Aorta (tissue), 5 donors: ENCODE measurements at places on chromosomes 12 and 14.
A peak's percentile ranks its signal among the peaks of the same experiment; 100 is the strongest.

- DNase-seq, result no peak
Measured at GRCh38 chr14:70177081-70177800, 11.5 kb downstream of the SLC8A3 start.

DNA sequence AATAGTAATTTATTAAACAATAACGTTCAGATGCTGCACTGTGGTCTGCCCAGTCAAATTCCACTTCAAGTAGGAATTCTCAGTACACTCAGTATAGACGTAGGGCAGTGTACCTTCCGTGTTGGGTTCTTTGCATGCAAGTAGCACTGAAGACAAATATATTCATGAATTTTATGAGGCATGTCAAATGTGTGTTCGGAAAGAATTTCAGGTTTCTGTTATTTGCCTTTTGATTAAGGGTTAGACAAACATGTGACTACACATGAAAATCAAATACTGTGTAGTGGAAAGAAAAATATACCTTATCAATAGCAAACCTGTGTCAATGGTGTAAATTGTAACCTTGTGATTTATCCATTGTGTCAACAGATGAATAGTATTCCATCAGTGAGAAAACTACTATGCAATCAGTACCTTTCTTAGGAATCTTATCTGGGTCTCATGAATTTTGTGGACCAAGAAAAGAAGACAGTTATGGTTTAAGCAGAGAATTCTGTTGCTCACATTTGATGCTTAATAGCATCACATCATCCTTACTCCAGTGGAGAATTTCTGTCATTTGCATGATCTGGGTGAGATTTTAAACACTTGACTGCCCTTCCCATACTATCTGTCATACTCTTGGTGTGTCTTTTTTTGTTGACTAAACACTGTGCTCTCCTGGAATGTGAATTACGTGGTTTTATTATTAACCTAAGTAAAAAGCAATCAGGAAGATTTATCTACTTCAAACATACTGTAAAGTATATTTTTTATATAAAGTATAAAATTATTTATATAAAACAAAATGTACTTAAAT, 13.3 kb downstream of the TMEM260 start:
- DNase-seq, result no peak

DNA sequence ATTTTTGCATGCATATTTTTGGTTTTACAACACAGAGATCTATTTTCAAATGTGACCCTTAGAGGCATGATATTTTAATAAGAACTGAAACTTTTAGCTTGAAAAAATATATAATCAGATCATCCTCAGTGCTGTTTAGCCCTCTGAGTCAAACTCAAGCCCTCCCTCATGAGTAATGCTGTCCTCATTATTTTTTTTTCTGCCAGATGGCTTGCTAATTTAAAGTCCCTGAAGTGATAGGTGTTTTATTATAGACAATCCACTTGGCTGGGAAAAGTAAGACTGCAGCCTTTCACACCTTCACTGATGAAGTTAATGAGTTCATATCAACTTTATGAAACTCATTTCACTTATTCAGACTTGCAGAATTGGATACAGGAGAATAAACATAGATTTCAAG, 227.7 kb downstream of the SLC16A7 start:
- DNase-seq, result no peak

DNA sequence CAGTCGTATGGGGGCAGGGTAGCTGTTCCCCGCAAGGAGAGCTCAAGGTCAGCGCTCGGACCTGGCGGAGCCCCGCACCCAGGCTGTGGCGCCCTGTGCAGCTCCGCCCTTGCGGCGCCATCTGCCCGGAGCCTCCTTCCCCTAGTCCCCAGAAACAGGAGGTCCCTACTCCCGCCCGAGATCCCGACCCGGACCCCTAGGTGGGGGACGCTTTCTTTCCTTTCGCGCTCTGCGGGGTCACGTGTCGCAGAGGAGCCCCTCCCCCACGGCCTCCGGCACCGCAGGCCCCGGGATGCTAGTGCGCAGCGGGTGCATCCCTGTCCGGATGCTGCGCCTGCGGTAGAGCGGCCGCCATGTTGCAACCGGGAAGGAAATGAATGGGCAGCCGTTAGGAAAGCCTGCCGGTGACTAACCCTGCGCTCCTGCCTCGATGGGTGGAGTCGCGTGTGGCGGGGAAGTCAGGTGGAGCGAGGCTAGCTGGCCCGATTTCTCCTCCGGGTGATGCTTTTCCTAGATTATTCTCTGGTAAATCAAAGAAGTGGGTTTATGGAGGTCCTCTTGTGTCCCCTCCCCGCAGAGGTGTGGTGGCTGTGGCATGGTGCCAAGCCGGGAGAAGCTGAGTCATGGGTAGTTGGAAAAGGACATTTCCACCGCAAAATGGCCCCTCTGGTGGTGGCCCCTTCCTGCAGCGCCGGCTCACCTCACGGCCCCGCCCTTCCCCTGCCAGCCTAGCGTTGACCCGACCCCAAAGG, 804 bp downstream of the GAPDH start:
- peak; percentile 94 for DNase-seq

DNA sequence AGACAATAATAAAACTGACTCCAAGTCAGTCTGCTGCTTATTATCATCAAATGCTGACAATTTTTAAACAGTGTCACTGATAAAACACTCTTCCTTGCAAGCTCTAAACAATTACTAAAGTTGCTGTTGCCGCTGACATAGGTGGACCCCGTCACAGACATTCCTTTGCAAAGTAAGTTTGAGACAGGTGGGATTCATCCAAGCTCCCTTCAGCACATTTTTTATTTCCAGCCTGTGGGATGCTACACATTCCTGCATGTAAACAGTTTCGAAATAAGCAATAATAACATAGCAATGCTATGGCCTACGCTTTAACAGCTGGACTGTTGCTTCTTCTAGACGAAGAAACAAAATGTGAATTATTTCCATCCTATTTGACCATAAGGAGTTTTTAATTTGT, 85.4 kb upstream of the HIF1A start:
- DNase-seq, result no peak

- no peak for DNase-seq
Measured at GRCh38 chr14:34436118-34436905, 25.7 kb downstream of the SPTSSA start.

- no peak for DNase-seq
Measured at GRCh38 chr12:112810235-112810917, 18.8 kb downstream of the RPH3A start.

GRCh38 chr12:53530920-53531319, 23.6 kb upstream of the NPFF start:
- no peak for DNase-seq

DNA sequence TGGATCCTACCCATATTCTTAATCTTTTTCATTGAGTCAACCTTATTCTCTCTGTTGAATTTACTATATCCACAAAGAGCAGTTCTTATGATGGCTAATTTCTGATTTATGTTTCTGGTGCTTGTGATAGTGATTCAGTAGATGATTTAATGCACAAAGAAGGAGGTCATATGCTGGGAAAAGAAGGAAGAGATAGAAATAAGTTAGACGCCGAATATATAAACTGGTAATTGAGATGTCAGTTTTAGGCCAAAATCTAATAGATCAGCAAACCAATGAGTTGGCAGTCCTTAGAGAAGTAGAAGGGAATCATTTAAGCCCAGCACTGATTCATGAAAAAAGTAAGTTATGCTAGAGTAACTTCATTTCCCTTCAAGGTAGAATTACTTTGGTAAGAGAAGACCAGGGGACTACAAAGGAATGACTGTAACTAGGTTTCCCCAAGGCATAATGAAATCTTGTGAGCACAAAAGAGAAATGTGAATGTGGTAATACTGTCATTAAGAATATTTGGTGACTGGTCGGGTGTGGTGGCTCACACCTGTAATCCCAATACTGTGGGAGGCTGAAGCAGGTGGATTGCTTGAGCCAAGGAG, 132.4 kb downstream of the TGFB3 start:
- no peak for DNase-seq

GRCh38 chr14:97442363-97442762, 645.2 kb downstream of the VRK1 start:
- no peak for DNase-seq

- DNase-seq, result no peak
Measured at GRCh38 chr12:83265808-83266207, 579.1 kb downstream of the TMTC2 start.

DNA sequence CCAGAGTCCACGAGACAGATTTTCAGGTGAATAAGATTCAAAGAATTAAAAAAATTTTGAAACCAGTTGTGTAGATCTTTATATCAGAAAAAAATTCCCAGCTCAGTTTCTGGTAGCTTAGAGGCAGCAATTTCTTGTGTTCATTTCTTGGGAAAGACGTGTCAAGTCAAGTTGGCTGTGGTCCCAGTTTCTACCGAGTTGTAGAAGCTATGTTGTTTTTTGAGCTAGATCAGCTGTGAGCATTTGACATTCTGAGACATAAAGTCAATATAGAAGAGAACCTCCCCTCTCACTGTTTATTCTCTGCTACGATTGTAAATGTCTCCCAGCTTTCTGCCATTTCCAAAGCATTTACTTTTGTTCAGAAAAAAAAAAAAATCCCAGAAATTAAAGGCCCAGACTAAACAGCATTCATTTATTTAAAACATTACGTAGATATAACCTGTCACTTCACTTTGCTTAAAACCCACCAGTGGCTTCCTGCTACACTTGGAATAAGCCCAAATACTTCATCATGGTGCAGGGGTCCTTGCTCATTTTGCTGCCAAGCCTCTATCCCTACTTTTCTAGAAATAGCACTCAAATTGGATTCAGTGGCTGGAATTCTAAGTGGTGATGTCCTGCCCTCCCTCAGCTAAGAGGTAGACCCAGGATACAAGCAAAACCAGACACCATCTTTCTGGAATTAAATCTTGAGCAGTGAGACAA, 20.6 kb upstream of the PYGL start:
- DNase-seq, result no peak

DNA sequence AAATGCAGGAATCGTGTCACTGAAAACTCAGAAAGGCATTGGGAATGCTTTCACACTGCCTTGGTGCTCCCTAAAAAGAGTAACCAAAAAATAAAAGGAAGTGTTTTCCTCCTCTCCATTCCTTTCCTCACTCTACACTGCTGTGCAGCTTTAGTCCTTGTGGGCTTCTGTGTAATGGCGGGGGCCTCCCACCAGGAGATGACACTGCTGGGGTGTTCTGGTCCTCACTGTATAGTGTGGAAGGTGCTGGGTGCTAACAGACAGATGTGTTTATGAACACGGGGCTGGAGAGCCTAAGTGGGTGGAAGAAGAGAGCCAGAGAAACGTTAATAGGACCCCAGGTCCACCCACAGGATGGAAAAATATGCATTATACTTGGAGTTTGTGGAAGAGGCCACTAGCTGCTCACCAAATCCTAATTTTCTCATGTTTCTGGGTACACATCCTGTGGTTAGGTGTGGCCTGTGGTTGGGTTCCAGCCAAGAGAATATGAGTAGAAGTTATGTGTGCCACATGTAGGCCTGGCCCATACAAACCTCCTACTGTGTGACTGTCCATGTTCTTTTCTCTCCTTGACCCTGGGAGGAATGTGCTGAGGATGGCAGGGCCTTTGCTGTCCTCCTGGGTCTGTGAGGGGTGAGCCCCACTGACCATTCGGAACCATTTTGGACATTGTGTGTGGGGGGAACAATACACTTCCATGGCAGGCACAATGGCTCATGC, 14.0 kb upstream of the C1S start:
- no peak for DNase-seq

- no peak for DNase-seq
Measured at GRCh38 chr12:49777800-49778748, 36.7 kb downstream of the TMBIM6 start.

GRCh38 chr12:41802803-41803202, 341.9 kb downstream of the GXYLT1 start:
- no peak for DNase-seq

- no peak for DNase-seq
Measured at GRCh38 chr12:49358483-49359141, 8.7 kb upstream of the SPATS2 start.

GRCh38 chr12:71562676-71563595, 100.7 kb downstream of the ZFC3H1 start:
- no peak for DNase-seq

DNA sequence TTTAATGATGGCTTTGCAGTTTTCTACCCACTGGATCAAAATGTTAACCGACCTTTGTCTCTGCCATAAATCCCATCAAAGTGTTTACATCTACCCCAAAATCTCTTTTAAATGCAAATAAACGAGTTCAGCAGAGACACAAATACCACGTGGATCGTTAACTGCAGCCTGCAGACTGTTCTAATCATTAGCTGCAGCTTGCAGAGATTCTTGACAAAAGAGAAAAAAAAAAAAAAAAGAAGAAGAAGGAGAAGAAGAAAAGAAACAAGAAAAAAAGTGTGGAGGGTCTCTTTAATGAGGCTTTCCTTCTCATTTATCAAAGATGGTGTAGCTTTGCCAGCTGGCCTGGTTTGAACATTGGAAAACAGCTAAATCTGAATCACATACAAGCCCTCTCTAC, 275.7 kb downstream of the NEDD1 start:
- no peak for DNase-seq

- no peak for DNase-seq
Measured at GRCh38 chr14:20617138-20618003, 24.1 kb downstream of the OR6S1 start.

- DNase-seq, result no peak
Measured at GRCh38 chr14:93116676-93117200, 1.0 kb upstream of the ITPK1 start.

DNA sequence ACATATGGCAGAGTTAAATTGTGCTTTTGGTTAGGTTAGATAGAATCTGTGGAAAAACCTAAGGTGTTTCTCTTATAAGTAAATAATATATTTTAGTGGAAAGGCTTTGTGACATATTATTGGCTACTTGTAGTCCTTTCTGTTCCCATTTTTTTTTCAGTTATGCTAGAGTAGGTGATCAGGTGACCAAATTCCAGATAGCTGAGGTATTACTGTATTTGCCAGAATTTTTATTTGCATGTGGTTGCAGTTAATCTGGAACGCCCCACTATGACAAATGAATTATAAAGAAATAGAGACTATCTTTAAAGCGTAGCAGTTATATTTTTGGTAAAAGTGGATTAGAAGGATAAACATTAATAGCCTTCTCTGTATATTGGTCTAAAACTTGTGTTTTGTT, 52.0 kb downstream of the ARHGAP5 start:
- no peak for DNase-seq

DNA sequence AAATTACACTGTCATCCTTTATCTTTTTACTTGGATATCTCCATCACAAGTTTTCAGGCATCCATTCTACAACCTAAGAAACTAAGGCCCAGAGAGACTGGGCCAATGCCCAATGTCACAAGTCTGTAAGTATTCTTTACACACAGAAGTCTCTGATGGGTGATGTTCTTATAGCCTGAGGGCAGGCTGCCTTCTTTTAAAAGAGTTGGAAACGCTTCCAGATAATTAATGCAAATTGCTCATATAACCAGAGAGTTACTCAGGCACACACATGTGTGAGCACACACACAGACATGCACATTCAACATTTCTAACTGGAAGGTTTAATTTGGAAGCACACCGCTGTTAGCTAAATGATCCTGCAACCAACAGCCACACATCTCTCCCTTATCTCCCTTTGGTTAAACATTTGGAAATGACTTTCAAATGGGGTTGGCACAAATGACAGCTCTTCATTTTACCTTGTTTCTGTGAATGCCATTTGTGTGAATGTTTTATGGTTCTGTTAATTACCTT, 160.8 kb upstream of the TMPO start:
- no peak for DNase-seq

GRCh38 chr12:57965766-57966165, 24.4 kb downstream of the ATP23 start:
- no peak for DNase-seq

- DNase-seq, result no peak
Measured at GRCh38 chr12:131783915-131784541, 44.2 kb upstream of the MMP17 start.

- DNase-seq, result no peak
Measured at GRCh38 chr12:66033151-66033550, 97.4 kb downstream of the LLPH start.
